ENCODE measurements at places on chromosomes 1 and 21.

DNA sequence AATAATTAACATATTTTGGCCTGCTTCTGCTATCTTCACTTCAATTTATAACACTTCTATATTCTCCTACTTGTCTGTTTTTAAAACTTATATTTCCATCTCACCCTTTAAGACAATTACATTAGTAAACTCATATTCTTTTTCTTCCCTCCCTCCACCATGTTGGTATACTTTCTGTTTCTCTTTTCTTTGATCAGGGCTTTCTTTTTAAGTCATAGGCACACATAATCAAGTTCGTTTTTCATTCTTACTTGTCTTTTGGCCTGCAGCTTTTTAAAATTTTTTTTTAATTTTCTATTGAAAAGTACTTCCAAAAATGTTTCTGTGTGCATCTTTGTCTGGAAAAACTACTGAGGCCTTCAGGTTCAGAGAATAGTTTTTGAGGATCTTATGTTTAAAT is 2.3 kb downstream of the PYHIN1 start:
- DNase-seq: no peak

GRCh38 chr1:2088458-2088857 is 38.2 kb downstream of the PRKCZ start:
- DNase-seq: no peak

- no peak for DNase-seq
Observed at GRCh38 chr1:190098756-190099155, 378.9 kb downstream of the BRINP3 start.

- DNase-seq: no peak
Observed at GRCh38 chr1:100719490-100719889, at the start of gene VCAM1. Gene VCAM1 (plus strand): TSS chr1:100719742. CDS start chr1:100719861, 119 bp downstream.

DNA sequence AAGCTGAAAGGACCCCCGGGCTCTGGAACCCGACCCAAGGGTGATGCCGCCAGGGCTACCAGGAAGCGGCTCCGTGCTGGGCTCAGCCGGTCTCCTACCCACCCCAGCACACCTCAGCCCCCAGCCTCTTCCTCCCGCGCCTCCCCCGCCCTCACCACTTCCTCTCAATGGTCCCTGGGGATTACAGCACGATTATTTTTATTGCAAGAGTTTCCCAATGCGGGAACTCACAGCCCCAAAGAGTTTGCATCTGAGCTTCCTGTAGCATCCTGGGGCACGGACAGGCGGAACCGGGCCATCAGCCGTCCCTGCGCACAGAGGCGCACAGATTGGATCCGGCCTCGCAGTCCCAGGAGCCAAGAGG is 8.7 kb upstream of the SLX9 start:
- DNase-seq: peak; percentile 31

DNA sequence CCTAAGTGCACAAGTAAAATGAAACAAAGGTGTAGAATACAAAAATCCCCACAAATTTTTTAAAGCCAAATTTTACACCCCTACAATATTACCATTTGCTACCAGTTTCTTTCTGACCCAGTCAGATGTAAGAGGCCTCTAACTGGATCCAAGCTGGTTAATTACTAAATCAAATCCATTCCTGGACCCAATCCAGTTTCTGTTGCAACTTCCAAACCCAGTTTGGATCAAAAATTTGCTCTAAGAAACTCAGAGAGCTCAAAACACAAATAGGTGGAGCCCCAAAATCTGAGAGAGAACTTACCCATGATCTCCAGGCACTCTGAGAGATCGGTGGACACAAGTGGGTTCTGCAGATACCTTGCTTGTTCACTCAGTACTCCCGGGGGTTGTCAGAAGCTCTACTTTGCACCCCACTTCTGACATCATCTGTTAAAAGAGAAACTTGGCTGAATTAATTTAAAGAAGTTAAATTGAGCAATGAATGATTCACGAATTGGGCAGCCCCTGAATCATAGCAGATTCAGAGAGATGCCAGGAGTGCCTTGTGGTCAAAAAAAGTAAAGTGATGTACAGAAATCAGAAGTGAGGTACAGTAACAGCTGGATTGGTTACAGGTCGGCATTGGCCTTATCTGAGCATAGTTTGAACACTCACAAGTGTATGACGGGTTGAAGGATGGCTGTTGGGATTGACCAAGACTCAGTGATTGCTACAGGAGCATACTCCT is 448.0 kb downstream of the KCNT2 start:
- no peak for DNase-seq

GRCh38 chr1:111739925-111740765 is 950 bp upstream of the INKA2 start:
- peak; percentile 28 for DNase-seq

DNA sequence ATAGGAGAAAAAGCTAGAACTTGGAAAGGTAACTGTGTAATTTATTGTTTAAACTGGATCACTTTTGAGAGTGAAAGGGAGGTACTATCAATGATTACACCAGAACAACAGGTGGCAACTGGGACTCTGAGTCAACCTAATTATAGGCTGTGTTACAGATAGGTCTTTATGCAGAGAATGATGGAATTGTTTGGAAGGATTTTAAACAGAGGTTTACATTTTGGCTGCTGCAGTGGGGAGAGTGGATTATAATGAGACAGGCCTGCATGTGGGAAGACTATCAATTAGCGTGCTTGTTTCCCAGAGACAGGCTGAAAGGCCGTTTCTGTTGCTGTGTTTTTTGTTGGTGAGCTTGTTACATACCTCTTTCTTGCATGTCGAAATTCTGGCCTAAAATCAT is 432.9 kb downstream of the PLA2G4A start:
- no peak for DNase-seq

DNA sequence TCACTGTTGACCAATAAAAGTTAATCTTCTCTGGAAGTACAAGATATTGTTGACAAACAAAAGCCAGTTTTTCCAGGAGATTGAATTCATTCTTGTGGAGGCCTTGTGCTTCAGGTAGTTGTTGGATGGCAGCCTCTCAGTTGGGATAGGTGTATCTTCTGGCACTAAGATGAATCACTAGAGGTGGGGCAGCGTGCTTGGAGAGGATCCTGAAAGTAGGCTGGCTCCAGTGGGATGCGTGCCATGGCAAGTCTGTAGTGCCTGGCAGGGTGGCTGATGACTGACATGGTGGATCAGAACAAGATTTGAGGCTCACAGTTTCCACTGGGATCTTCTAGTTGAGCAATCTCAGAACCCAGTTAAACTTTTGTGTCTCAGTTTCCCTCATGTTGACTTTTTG is 2.4 kb downstream of the VPS13D start:
- no peak for DNase-seq

DNA sequence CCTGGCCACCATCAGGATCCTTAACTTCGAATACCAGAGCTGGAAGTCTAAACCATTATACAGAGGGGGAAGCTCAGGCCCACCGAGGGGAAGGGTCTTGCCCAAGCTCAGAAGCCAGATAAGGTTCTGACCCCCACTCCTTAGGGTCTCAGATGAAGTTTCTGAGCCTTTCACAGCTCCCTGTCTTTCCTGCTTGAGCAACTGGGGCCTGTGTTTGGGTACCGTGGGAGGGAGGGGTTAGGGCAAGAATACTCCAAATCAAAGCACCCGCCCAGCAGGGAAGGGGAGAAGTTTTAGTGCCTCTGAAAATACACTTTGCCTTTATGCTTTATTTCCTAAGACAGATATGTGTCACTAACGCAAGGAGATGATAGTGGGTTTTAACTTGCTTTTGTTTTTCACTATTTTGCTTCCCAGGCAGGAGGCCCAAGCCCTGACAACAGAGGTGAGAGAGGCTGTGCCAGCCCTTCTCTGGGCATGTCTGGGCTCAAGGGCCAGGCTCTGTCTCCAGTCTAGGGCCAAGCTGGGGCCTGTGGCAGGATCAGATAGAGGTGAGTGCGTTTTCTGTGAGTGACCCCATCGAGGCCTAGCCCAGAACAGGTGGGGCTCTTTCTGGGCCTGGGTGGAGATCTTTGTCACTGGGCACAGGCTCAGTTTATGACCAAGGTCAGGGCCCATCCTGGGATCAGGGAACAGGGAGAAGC is 20.5 kb upstream of the TENT5B start:
- no peak for DNase-seq

DNA sequence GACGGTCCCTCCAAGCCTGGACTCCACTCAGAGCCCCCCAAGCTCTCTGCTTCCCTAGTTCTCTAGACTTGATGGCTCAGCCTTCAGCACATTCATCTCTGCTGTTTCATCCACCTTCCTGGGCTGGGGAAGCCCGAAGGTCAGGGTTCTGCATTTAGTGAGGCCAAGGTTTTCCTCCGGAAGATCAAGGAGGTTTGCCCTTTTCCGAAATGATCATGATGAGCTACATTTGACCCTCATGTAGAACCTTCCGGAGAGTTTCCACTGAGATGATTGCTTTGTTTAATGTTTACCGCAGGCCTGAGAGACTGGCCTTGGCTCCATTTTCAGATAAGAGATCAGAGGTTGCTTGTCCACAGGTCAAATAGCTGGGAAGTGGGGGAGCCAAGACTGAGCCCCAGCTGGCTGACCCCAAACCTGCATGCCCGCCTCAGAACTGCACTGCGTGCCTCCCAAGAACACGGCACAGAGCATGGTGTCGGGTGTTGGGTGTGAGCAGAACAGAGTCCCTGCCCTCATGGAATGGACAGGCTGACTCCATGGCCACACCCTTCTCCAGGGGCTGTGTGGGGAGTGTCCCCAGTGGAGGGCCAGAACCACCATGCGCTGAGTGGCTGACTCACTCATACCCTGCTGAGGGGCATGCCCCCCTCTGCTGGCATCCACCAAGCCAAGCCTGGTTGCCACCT is 200.8 kb upstream of the TMEM51 start:
- no peak for DNase-seq

DNA sequence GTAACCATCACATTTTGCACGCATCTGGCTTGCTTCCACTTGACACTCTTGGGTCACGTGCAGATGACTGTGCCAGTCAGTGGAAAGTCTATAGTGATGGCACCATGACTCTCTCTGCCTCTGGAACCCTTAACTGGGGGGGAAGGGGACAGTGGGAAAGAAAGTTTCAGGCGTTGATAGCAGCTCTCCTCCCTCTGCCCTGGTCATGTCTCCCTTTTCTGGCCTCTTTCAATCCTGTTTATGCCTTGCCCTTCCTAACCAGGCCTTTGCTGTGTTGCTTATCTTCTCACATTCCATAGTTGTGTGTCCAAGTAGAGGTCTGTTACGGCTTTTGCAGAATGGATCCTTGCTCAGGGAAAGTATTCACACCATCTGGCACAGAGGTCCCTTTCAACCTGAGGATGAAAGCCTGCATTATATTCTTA is 93.5 kb downstream of the NRDC start:
- DNase-seq: no peak

DNA sequence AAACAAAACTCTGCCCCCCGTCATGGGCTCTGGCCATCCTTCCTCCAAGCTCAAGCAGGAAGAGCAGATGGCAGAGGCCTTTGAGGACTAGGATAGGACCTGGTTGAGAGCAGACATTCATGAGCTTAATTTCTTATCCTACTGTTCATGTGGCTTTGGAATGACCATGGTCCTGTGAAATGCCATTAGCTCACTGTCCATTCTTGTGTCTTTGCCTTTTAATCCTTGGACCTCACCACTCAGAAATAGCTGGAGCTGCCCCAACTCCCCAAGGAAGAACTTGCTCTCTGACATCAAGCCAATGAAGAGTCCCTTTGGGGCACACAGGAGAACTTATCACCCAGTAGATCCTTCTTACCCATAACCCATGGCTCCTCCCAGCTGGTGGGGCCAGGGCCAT is 11.6 kb upstream of the FAM20B start:
- no peak for DNase-seq

GRCh38 chr1:226369110-226369509 is 38.8 kb downstream of the PARP1 start:
- no peak for DNase-seq

DNA sequence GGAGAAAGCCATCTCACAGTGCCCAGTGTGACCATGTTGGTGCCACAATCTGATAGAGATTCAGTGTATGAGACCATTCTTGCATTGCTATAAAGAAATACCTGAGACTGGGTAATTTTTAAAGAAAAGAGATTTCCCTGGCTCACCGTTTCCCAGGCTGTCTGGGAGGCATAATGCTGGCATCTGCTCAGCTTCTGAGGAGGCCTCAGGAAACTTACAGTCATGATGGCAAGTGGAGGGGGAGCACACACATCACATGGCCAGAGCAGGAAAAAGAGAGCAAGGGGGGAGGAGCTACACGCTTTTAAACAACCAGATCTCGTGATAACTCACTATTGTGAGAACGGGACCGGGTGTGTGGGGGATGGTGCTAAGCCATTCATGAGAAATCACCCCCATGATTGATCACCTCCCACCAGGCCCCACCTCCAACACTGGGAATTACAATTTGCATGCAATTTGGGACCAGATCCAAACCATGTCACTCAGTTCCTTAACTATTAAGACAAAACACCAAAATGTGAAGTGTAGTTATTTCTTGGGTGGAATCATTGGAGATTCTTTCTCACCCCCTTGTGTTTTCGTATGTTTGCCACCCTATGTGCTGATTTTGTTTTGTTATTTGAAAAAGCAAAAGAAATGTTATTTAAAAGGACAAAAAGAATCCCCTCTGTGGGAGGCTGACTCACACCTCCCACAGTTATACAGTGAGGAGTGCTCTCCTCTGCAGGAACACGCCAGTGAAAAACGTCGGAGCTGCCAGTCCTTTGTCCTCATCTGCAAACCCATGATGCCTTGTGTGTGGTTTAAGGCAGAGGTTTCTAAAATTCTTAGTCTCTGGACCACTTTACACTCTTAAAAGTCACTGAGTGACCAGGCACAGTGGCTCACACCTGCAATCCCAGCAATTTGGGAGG is 46.9 kb upstream of the IFNLR1 start:
- no peak for DNase-seq

- DNase-seq: no peak
Observed at GRCh38 chr1:160168609-160169369, 17.4 kb downstream of the ATP1A4 start.

GRCh38 chr1:226937940-226938725 is 2.0 kb upstream of the COQ8A start:
- DNase-seq: no peak

DNA sequence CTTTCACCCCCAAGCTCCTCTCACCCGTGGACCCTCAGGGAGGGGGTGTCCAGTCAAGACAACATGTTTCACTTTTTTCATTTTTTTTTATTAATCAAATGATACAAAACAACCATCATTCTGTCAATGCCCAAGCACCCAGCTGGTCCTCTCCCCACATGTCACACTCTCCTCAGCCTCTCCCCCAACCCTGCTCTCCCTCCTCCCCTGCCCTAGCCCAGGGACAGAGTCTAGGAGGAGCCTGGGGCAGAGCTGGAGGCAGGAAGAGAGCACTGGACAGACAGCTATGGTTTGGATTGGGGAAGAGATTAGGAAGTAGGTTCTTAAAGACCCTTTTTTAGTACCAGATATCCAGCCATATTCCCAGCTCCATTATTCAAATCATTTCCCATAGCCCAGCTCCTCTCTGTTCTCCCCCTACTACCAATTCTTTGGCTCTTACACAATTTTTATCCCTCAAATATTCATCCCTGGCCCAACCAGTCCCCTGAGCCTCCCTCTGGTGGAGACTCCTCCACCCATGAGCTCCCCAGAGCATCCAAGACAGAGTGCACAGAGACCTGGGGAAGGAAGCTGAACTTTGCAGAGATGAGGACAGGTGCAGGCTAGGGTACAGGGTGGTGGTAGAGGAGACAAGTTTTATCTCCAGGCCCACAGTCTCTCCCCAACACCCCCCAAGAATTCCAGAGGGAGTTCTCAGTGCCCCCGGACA is 1.4 kb upstream of the S100A16 start:
- DNase-seq: no peak
